ENCODE measurements at places on chromosomes 1 and 21.

- no peaks in the 10 kb centered on the region for H3K27me3 ChIP-seq
- DNase-seq, result no peak
- no peak overlapping the region for H3K4me3 ChIP-seq
- H3K27ac ChIP-seq, result no peak overlapping the region
- H3K36me3 ChIP-seq, result peaks cover 93% of the 10 kb centered on the region
Measured at GRCh38 chr1:179327196-179327595, 33.6 kb downstream of the SOAT1 start.

GRCh38 chr1:85888921-85889320, 180.7 kb upstream of the ZNHIT6 start:
- no peak overlapping the region for H3K27ac ChIP-seq
- DNase-seq, result no peak
- H3K4me1 ChIP-seq, result no peaks in the 10 kb centered on the region
- H3K27me3 ChIP-seq, result no peaks in the 10 kb centered on the region

- no peak for DNase-seq
- H3K4me3 ChIP-seq, result no peak overlapping the region
- no peaks in the 10 kb centered on the region for H3K27me3 ChIP-seq
Measured at GRCh38 chr1:231076802-231077201, 36.7 kb upstream of the FAM89A start.

DNA sequence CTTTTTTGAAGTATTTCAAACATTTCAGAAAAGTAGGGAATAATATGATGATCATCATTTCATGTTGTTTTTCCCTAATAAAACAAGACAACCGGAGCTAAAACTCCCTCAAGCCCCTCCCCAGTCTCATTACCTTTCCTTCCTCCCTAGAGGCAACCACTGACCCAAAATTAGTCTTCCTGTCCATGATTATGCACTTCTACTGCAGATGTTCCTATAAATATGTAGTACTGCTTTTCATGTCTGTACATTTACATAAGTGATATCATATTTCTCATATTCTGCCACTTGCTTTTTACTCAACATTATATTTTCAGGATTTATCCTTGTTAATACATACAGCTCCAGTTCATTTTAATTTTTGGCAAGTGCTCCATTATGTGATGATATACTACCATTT, 58.7 kb upstream of the GOLT1A start:
- H3K4me1 ChIP-seq, result no peaks in the 10 kb centered on the region
- H3K36me3 ChIP-seq, result no peaks in the 10 kb centered on the region
- no peak for DNase-seq
- H3K27me3 ChIP-seq, result peaks cover 16% of the 10 kb centered on the region

DNA sequence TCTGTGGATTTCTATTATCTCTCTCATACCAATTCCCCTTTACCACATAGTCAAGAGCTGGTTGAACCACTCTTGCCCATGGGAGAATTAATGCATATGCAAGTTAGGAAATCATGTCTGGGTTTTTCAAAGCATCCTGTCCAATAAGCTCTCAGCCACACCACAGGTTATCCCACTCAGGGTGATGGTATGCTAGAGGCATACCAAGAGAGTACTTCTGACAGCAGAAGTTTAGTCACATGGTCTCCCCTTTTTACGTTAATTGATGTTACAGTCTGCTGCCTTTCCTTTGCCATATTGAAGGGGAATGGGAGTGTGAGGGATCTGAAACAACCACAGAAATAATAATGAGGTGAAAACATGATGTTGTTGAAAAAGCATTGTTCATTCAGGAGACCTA, 135.8 kb upstream of the PBX1 start:
- H3K36me3 ChIP-seq, result no peaks in the 10 kb centered on the region
- H3K27ac ChIP-seq, result no peak overlapping the region
- no peak overlapping the region for H3K4me3 ChIP-seq
- no peak for DNase-seq

GRCh38 chr1:112698366-112699310, 8.3 kb downstream of the RHOC start:
- H3K27ac ChIP-seq, result peak overlapping the region; percentile 40
- DNase-seq, result no peak
- no peak overlapping the region for H3K4me3 ChIP-seq
- peaks cover 43% of the 10 kb centered on the region for H3K4me1 ChIP-seq
- H3K27me3 ChIP-seq, result no peaks in the 10 kb centered on the region
